Activated naive CD4-positive, alpha-beta T cell (primary cell): ENCODE measurements at places on chromosomes 7 and 10.

- no peak for DNase-seq
Observed at GRCh38 chr10:46282842-46283574, 3.8 kb upstream of the ANTXRL start.

GRCh38 chr10:29056729-29057128 is 232.1 kb upstream of the LYZL1 start:
- no peak for DNase-seq

GRCh38 chr10:93280121-93280698 is 201.9 kb downstream of the MYOF start:
- DNase-seq, result no peak

GRCh38 chr7:116809636-116810266 is 52.6 kb upstream of the CAPZA2 start:
- DNase-seq, result no peak

GRCh38 chr7:125033506-125033905 is 103.9 kb upstream of the POT1 start:
- no peak for DNase-seq

DNA sequence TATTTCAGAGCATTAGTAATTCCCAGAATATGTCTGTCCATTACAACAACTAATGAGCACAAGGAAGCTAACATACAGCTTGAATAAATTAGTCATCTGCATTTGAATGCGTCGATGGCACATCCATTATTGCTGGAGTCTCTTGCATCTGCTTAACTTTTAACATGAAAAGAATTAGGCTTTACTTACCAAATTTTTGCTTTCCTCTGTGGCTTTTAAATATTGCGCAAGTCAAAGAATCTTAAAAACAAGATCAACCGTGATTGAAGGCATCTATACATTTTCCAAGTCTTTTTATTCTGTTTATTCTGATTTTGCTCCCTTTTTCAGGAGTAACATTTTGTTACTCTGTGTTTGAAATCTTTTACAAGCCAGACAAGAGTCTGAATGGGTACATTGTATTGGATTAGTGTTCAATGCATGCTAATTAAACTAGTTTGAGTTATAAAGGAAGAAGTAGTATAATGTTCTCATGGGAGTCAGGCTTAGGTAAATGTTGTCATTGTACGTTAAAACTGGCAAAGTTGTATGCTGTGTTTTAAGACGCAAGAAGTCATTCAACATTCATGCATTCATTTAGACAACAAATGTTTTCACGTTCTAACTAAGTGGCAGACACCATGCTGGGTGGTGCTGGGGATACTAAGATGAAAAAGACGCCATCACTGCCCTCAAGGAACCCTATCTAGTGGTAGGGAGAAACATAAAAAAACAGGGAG is 4.0 kb upstream of the CACNB2 start:
- DNase-seq, result no peak

GRCh38 chr10:125797994-125798662 is 22.5 kb upstream of the MMP21 start:
- no peak for DNase-seq
